Esophagus muscularis mucosa (tissue), 4 donors: ENCODE measurements at places on chromosomes 1 and 21. TPM values are rescaled to one million over a fixed set of nuclear protein-coding genes. Genes with fewer than 3 reads are reported as not detected.

Gene MEX3A
- total RNA-seq = 0.65 TPM

Gene FHAD1
- total RNA-seq = not detected

Gene PER3
- 43.2 TPM for total RNA-seq

Gene FUCA1
- 25.8 TPM for total RNA-seq

Gene ALPL
- 10.3 TPM for total RNA-seq

Gene SMCP
- not detected for total RNA-seq

Gene SERTAD4
- total RNA-seq = 2.1 TPM

Gene PDC
- total RNA-seq = not detected

Gene IL24
- not detected for total RNA-seq

Gene HPCAL4
- total RNA-seq = not detected

Gene FAAP20
- 81.7 TPM for total RNA-seq

Gene PHTF1
- 11.6 TPM for total RNA-seq

Gene GBP6
- total RNA-seq = not detected

Gene HES5
- total RNA-seq = 0.33 TPM

Gene CD48
- total RNA-seq = 1.1 TPM

Gene RPTN
- total RNA-seq = not detected

Gene DRAXIN
- total RNA-seq = under 0.01 TPM

Gene CROCC
- total RNA-seq = 21.8 TPM

Gene TSPAN2
- 65.9 TPM for total RNA-seq

Gene ZFP69B
- 0.66 TPM for total RNA-seq

Gene BEND5
- total RNA-seq = 3.7 TPM

Gene C1orf53
- not detected for total RNA-seq

Gene SPRR2E
- total RNA-seq = not detected

Gene CRNN
- total RNA-seq = 0.23 TPM

Gene GRHL3
- total RNA-seq = not detected

Gene NBPF15
- 19.8 TPM for total RNA-seq

Gene APOBEC4
- not detected for total RNA-seq

Gene HSD3B2
- not detected for total RNA-seq

Gene CSMD2
- total RNA-seq = 0.42 TPM

Gene ZNF593OS
- not detected for total RNA-seq

Gene TAS1R1
- total RNA-seq = not detected

Gene CHIA
- not detected for total RNA-seq

Gene GPR37L1
- 0.17 TPM for total RNA-seq

Gene SERINC2
- total RNA-seq = 4.0 TPM

Gene AMY1A
- not detected for total RNA-seq

Gene SEC22B
- total RNA-seq = 22.4 TPM

Gene PRDM2
- total RNA-seq = 37.3 TPM
